Mesothelial cell of epicardium (in vitro differentiated cells): ENCODE measurements at places on chromosomes 6 and 20. TPM values are rescaled to one million over a fixed set of nuclear protein-coding genes. Genes with fewer than 3 reads are reported as not detected.

DNA sequence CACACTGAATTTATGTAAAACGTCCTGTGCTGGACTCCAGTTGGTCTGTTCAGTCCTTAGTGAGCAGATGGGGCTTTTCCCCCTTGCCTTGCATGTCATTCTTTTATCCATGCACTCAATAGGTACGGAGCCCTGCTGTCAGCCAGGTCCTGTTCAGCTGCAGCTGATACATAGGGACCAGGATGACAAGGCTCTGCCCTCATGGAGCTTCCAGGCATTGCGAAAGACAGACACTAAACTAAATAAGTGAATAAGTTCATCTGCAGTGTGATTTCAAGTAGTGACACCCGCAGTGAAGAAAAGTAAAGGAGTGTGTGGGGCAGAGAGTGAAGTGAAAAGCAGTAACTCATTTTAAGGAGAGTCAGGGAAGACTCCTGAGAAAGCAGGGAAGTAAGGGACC is 324.2 kb downstream of the NRN1 start:
- no peak for DNase-seq
- no peak overlapping the region for H3K27ac ChIP-seq
- H3K36me3 ChIP-seq, result peaks cover 2% of the 10 kb centered on the region
- H3K4me3 ChIP-seq, result no peak overlapping the region
- H3K27me3 ChIP-seq, result no peaks in the 10 kb centered on the region

DNA sequence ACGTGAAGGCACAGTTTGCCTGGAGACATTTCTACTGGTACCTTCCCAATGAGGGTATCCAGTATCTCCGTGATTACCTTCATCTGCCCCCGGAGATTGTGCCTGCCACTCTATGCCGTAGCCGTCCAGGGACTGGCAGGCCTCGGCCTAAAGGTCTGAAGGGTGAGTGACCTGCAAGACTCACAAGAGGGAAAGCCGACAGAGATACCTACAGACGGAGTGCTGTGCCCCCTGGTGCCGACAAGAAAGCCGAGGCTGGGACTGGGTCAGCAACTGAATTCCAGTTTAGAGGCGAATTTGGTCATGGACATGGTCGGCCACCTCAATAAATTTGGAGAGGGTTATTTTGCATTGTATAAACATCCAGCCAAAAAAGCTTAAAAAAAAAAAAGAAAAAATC is 420.3 kb upstream of the FLRT3 start:
- H3K36me3 ChIP-seq, result peaks cover 15% of the 10 kb centered on the region
- H3K4me1 ChIP-seq, result peaks cover 20% of the 10 kb centered on the region

DNA sequence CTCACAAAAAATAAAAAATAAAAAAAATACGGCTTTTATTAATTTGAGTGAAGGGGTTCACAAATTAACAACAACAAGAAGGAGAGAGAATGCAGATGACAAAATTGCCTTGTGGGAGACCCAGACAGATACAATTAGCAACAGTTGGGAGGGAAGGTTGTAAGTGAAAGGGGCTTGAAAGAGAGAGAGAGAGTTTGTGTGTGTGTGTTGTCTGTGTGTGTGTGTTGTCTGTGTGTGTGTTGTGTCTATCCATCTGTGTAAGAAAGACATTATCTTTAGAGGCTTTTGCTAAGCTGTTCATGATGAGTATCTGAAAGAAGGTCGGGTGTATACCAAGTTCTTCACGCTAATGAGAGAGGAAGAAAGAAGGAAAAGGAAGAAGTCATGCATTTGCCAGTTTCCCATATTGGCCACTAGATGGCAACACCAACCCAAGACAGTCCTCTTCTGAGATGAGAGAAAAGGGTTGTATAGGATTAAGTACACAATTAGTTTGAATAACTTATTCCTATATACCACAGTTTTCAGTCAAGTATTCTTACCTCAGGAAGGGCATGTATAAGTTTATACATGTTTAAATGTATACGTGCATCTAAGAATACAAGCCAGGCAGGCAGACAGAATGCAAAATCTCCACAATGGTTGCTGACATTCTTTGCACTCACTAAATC is 63.7 kb upstream of the CD2AP start:
- no peak for DNase-seq
- peaks cover 16% of the 10 kb centered on the region for H3K4me1 ChIP-seq

The CAPN11 gene
- total RNA-seq, result not detected in 3 replicates

The AGPAT4 gene
- total RNA-seq, result 21.5 to 23.9 TPM (median 23.7 TPM) in 3 replicates

The SIM1 gene
- total RNA-seq, result not detected in 3 replicates

- H3K36me3 ChIP-seq, result no peaks in the 10 kb centered on the region
- no peaks in the 10 kb centered on the region for H3K27me3 ChIP-seq
- DNase-seq, result no peak
- peaks cover 22% of the 10 kb centered on the region for H3K4me1 ChIP-seq
- no peak overlapping the region for H3K27ac ChIP-seq
Observed at GRCh38 chr6:134752445-134752844, 197.5 kb downstream of the ALDH8A1 start.

GRCh38 chr6:125797886-125798444 is 7.2 kb downstream of the NCOA7 start:
- H3K36me3 ChIP-seq, result peaks cover 1% of the 10 kb centered on the region
- H3K27ac ChIP-seq, result peak overlapping the region; percentile 45
- no peaks in the 10 kb centered on the region for H3K27me3 ChIP-seq
- no peak for DNase-seq
- H3K4me3 ChIP-seq, result no peak overlapping the region
